ENCODE measurements at places on chromosomes 5 and 9.
A peak's percentile ranks its signal among the peaks of the same experiment; 100 is the strongest.

- DNase-seq: no peak
Observed at GRCh38 chr9:15246243-15246642, 60.8 kb downstream of the TTC39B start.

DNA sequence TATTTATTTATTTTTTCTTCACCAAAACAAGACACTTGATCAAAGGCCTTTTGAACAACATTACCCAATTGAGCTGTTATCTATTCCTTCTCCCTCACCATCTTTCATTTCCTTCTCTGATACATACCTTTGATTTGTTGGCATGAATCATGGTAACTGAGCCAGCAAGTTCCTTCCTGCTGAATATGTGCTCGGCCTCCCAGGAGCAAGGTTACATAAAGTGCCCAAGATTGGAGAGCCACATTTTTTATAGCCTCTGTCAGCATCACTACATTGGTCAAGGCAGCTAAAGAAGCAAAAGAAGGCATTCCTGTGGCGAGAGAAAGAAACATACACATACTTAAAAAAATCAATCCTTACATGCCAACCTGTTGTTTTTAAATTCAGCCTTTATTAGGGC, 369.6 kb downstream of the CYLC2 start:
- DNase-seq: no peak

DNA sequence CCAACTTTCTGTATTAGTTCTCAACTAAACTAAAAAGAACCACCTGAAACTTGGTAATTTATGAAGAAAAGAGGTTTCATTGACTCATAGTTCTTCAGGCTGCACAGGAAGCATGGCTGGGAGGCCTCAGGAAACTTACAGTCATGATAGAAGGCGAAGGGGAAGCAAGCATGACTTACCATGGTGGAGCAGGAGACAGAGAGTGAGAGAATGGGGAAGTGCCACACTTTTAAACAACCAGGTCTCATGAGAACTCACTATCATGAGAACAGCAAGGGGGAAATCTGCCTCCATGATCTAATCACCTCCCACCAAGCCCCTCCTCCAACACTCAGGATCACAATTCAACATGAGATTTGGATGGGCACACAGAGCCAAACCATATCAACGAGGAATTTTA, 123.5 kb downstream of the DEPDC1B start:
- DNase-seq: no peak

GRCh38 chr5:137269274-137269673, 229.9 kb downstream of the SPOCK1 start:
- DNase-seq: no peak

GRCh38 chr5:22722491-22722890, 130.7 kb downstream of the CDH12 start:
- no peak for DNase-seq

DNA sequence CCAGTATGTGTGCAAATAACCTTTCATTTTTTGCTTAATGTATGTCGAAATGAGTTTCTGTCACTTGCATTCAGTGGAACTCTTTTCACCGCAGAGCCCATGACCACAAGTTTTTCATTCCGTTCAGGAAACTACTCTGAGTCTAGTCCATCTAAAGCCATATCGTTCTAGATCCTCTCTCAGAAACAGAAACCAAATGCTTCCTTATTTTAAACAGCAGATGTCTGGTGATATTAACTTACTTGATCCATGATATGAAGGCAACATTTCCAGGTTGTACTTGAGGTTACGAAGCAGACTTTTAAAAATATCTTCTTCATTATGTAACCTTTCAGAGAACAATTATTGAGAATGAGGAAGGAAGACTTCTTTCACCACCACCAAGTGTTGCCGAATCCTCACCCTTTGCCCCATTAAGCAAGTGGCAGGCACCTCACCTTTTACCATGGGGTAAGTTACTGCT, 72.4 kb upstream of the GNAQ start:
- DNase-seq: no peak

DNA sequence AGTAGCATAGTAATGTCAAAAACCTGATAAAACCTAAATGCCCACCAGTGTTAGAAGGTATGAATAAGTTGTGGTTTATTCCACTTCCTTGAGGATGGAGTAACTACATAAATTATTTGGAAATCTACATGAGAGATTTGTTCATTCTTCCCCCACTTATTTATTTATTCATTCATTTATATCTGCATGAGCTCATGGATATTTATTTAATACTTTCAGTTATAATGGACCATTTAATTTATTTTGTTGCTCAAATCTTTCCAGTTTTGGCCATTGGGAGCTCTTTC, 223.8 kb upstream of the S1PR3 start:
- no peak for DNase-seq

DNA sequence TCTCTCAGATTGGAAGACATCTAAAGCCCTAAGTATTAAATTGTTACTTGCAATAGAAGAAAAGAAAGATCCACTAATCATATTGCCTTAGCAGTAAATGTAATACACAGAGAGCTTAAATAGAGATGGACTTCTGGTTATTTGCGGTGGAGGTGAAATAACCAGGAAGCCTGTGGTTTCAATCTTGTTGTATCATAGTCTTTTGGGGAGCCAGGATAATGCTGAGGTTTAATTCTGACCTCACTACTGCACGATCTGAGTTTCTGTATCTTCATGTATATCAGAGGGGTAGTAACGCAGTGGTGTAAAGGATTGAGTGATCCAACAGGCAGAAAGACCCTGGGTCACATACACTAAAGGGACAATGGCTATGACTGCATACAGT, 71.7 kb downstream of the ANKRD55 start:
- DNase-seq: no peak

- DNase-seq: no peak
Observed at GRCh38 chr9:101739311-101739710, 864 bp upstream of the GRIN3A start.

DNA sequence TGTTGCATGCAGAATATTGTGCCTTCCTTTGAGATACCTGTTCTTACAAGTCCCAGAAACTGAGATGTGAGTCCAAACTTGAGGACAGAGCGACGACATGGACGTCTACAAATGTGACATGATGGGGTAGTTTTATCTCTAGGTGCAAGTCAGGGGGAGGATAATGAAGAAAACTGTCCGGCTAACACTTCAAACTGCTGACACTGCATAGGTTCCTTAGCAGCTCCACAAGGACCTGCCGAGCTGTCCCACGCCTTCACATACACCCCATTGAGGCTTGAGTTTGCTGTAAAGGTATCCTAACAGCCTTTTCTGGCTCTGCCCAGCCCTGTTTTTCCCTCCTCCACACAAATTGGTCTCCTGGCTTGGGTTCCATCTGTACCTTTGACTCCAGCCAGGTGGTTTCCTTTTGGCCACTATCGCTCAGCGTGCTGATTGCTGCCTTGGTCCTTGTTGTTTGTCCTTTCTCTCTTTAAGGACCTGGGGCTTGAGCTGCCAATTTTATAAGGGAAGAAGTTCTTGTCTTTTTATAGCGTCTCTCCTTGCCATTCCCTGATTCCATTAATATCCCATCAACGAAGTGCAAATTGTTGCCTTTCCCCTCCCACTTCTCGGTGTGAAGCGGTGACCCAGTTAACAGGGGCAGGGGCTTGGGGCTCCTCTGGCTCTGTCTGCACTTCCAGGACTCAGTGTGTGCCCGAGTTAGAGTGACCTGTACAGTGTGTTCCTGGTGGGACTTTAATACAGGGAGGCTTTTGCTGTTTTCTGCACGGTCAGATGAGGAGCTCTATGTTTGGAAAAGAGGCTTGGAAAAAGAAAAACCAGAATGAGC, 100.3 kb downstream of the PCSK1 start:
- DNase-seq: no peak

- no peak for DNase-seq
Observed at GRCh38 chr9:130283539-130284248, 18.1 kb downstream of the HMCN2 start.

GRCh38 chr5:33488558-33489355, 48.0 kb downstream of the TARS1 start:
- no peak for DNase-seq

- DNase-seq: no peak
Observed at GRCh38 chr9:76374783-76375559, 19.3 kb downstream of the RFK start.

- no peak for DNase-seq
Observed at GRCh38 chr9:86405926-86406325, 51.7 kb upstream of the TUT7 start.

- DNase-seq: no peak
Observed at GRCh38 chr9:84101964-84102632, 121.5 kb downstream of the RMI1 start.

- no peak for DNase-seq
Observed at GRCh38 chr5:139849942-139850341, 54.3 kb downstream of the PSD2 start.

DNA sequence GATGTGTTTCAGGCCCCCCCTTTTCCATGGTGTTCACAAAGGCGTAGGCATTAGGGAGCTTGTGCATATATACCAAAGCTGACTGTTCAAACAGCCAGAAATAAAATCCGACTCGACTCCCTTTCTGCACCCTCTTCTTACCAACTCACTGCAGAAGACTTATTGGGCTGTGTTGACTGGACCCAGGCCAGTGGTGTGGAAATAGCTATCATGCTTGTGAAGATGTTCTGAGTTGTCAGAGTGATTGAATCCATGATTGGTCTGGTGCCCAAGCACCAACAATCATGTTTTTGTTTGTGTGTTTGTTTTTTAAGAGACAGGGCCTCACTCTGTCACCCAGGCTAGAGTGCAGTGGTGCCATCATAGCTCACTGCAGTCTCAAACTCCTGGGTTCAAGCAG, 21.6 kb downstream of the TJP2 start:
- DNase-seq: no peak

GRCh38 chr9:127165116-127165515, 42.7 kb upstream of the ANGPTL2 start:
- no peak for DNase-seq

DNA sequence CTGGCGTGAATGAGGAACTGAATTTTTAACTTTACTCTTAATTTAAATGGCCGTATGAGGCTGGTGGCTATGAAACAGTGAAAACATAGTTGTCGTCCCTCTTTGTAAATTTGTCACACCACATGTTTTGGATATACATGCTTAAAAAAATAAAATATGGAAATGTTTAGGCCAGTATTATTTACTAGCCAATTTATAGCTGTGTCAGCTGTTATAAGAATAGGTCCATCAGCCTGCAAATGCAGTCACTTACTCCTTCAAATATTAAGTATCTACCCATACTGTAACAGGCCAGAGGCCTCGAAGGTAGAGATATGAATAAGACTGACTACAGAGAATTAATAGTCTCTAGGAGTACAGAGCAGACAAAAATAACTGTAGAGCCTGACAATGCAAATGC, 30.0 kb downstream of the NR6A1 start:
- no peak for DNase-seq

DNA sequence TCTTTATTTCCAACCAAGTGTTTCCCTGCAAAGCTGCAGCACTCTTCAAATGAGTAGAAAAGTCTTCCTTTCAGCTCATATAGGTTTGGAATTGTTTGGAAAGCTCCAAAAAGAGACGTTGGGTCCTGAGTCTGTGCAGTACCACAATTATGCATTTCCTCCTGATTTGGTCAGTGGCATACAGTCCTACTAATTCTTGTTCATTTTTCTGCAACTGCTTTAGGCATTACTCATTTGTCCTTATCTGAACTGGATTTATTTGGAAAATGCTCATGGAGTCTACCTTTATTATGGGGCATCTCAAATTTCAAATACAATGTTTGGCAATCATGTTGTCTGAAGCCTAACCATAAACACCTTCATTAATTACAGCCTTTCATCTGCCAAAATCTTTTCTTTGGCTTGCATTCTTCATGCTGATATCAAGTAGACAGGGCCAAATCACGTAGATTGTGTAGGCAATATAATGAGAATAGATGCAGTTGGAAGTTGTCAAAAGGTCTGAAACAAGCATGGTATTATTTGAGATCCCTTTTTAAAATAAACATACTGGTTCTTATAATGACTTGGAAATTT, 232.8 kb downstream of the TLE1 start:
- DNase-seq: no peak

DNA sequence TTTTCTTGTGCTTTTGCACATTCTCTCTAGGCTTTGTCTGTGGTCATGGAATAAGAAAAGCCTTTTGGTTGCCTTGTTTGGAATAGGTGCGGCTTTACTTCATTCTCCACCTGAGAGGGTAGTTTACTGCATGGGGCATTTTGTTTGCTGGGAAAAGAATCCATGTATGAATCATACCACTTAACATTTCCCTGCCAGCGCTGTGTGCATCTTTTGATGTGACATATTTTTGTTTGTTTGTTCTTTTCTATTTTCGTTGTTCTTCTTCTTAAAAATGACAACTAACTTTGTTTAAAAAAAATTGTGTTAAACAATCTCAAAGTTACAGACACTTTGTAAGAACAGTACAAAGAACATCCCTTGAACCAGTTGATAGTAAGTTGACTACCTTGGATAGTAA, 113.2 kb downstream of the GCNT1 start:
- DNase-seq: no peak

DNA sequence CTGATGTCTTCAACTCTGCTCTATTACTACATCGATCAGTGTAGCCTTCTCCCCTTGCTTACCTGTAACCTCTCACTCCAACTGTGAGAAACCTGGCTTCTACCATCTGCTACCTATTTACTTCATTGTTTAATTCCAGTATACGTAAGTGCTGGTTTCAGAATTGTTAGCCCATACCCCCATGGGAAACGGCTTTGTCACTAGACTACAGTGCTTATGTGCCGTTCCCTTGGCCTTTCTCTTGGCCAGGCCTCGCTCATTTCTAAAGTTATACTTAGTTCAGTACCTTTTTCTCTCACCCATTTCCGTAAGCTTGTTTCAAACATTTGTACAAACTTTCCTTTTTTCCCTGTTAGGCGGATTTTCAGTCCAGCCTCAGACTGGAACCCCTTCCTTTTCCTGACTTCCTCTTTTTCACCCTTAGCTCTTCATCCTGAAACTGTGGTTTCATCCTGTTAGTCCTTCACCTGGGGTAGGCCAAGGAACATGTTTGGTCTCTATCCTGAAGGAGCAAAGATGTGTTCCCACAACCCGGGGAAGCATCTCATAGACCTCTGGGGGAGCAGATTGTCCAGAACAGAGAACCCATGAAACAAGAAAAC, 21.7 kb downstream of the ALG2 start:
- DNase-seq: no peak

GRCh38 chr5:93620487-93621326, 37.7 kb downstream of the NR2F1 start:
- peak; percentile 53 for DNase-seq

- no peak for DNase-seq
Observed at GRCh38 chr9:8706998-8707397, 907.4 kb upstream of the DMAC1 start.

GRCh38 chr9:3256571-3257330, 269.1 kb downstream of the RFX3 start:
- DNase-seq: no peak

DNA sequence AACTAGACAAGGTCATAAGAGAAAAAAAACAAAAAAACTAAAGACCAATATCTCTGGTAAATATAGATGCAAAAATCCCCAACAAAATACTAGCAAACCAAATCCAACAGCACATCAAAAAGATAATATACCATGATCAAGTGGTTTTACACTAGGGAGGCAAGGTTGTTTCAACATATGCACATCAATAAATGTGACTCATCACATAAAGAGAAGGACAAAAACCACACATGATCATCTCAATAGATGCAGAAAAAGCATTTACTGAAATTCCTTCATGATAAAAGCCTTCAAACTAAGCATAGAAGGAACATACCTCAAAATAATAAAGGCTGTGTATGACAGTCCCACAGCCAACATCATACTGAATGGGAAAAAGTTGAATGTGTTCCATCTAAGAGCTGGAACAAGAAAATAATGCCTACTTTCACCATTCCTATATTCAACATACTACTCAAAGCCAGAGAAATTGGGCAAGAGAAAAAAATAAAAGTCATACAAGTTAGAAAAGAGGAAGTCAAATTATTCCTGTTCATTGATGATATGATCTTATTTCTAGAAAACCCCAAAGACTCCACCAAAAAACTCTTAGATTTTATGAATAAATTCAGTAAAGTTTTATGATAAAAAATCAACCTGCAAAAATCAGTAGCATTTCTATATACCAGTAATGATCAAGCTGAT, 72.2 kb upstream of the FAM169A start:
- DNase-seq: no peak

Measured in activated gamma-delta T cell (primary cell).